ENCODE measurements at places on chromosomes 1 and 21.
A peak's percentile ranks its signal among the peaks of the same experiment; 100 is the strongest.

DNA sequence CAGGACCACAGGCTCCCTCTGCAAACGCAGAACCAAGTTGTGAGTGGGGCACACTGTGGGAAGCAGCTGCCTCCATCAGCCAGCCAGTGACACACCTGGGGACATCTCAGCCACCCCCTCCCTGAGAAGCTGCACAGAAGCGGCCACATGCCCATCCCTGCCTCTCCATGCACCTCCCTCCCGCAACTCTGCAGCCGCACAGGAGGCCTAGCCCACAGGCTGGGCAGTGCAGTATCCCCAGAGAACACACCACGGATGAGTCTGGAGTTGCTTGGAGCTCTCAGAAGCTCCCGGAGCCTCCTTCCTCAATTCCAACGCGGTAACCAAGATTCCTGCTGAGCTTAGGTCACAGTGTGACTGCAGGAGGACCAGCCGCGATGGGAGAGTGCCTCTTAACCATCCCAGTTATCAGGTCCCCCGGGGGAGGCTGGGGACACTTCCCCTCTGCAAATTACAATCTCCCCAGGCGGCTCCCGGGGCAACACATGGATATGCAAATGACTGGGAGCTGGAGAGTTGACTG lies 1.2 kb upstream of the WNT3A start:
- no peak for DNase-seq

GRCh38 chr1:920010-920409 lies 3.7 kb upstream of the SAMD11 start:
- DNase-seq, result no peak

DNA sequence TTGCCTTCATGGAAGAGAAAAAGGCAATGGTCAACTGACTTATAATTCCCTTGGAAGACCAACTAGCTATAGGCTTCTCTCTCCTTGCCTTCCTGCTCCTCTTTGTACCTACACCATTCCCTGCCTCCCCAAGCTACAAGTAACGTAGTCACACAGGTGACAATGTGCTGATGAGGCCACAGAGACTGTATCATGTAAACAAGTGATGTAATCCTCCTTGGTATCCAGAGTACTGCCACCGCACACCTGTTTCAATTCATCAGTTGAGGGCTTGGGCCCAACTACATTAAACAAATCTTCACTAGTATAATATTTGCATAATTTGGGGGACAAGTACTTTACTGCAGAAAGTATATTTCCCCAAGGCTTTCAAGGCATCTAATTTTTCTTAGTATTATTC lies 76.4 kb upstream of the SCYL3 start:
- DNase-seq, result no peak

GRCh38 chr1:41613689-41614574 lies 129.4 kb upstream of the EDN2 start:
- DNase-seq, result no peak

GRCh38 chr1:195197116-195197515 lies 1411.1 kb downstream of the KCNT2 start:
- no peak for DNase-seq

DNA sequence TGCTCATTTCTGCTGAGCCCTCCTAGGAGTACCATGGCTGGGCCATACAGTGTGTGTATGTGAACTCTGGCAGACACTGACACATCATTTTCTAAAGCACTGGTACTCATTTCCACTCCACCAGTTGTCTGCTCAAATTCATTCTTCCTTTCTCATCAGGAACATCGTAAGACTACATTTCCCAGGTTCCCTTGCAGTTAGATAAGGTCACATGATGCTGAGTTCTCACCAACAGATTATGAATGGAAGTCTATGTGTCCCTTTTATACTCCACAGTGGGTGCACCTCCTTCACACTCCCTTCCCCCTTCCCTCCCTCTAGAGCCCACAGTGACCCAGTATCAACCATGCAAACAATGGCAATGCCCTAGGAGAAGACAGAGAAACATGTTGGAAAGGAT lies 38.3 kb upstream of the PAX7 start:
- DNase-seq, result no peak

DNA sequence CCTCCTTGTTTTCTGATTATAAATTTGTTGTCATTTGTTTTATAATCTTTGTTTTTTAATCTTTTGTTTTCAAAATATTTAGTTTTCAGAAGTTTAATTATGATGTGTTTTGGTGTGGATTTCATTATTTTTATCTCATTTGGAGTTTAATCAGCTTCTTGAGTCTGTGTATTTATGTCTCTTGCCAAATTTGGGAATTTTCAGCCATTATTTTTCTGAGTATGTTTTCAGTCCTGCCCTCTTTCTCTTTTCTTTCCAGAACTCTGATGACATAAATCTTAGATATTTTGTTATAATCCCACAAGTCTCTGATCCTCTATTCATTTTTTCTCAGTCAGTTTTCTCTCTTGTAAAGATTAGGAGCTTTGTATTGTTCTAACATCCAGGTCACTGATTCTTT lies 89.8 kb downstream of the RHOU start:
- no peak for DNase-seq

DNA sequence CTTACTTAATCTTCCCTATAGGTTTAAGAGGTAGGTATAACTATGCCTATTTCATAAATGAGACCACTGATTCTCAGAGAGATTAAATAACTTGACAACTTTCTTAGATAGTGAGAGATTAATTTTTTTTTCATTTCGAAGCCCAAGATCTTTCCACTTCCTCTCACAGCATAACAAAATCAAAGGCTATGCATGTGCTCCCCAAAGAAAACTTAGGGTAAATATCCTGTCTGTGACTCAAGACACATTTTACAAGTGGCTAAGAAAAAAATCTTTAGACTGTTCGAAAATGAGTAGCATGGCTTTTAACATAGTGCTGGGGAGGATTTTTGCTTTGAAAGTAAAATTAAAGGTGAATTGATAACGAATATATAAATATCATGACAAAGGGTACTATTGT lies 8.2 kb upstream of the C1orf141 start:
- no peak for DNase-seq

- peak; percentile 61 for DNase-seq
Measured at GRCh38 chr1:165871311-165872067, 44.1 kb downstream of the UCK2 start.

DNA sequence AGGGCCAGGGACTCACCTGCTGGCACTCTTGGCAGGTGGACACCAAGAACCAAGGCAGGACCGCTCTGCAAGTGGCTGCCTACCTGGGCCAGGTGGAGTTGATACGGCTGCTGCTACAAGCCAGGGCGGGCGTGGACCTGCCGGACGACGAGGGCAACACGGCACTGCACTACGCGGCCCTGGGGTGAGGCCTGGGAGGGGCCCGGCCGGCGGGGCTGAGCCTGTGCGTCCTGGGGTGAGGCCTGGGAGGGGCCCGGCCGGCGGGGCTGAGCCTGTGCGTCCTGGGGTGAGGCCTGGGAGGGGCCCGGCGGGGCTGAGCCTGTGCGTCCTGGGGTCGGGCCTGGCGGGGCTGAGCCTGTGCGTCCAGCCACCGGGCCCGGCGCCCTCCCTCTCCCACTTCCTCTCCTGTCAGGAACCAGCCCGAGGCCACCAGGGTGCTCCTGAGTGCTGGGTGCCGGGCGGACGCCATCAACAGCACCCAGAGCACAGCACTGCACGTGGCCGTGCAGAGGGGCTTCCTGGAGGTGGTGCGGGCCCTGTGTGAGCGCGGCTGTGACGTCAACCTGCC lies 4.6 kb upstream of the MMP23B start:
- no peak for DNase-seq

- no peak for DNase-seq
Measured at GRCh38 chr1:85339656-85340399, 63.4 kb upstream of the BCL10 start.

DNA sequence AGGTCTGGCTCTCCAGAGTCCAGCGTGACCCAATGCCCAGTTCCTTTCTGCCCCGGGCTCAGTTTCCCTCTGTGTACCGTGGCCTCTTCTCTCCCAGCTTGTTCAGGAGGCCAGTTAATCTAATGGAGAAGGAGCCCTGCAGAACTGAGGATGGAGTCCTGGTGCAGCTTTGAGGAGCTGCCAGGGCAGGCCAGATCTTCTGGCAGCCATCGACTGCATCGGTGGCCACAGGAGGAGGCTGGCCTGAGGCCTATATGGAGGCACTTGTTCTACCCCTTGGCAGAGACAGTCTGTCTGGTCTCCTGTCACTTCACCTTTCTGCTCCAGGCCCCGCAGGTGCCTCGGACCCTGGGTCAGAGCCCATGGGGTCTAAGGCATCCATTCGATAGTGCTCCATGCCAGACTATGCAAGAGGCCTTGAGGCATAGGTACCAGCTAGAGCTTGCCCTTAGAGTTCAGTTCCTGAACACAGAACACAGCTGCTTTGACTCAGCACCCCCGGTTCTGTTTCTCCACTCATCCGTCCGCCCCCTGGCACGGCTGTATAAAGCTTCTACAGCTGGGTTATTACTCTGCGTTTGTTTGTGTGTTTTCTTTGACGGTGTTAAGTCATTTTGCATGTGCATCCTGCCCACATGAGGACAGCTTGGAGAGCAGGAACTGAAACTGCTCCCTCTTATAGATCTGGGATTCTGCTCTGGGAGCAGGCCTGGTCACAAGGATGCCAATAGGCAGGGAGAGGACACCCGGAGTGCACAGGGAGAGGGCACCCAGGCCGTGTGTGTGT lies 18.5 kb upstream of the LRRN2 start:
- no peak for DNase-seq

DNA sequence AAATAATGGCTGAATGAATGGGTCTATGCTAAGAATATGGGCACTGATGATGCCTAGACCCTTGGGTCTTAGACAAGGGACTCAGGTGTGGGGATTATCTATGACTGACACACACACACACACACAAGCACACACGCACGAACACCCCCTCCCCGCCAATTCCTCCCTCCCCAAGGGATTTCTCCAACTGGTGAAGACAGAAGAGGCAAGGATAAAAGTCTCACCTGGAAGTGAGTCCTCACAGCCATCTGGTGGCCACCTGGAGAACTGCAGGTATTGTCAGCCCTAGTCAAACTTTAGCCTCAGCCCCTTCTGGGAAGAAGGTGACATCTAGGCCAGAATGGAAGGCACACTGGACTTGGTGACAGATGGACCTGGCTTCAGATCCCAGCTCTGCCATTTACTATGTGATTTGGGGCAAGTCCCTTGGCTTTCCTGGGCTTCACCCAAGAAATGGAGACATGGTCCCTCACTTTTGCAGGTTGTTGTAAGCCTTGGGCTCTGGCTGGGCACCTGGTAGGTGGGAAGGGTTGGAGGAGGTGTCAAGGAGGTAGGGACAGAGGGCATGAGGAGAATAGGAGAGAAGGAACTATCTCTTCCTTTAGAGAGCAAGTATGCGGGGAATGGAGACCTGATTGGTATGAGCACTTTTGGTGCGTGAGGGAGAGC lies 4.0 kb upstream of the GPR3 start:
- no peak for DNase-seq

DNA sequence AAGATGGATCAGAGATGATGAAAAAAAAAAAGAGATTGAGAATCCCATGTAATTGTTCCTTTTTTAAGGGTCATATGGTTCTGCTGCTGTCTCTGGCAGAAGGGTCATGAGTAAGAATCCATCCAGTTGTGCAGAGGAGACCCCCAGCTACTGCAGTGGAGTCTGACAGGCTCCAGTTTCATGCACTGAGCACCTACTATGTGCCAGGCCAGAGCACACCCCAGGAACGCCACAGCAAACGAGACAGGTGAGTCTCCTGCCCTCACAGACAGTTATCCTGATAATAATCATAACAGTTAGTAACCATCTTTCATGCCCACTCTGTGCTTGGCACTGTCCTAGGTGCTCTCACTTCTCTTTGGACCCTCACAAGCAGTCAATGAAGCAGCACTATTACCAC lies 420.0 kb downstream of the MATN1 start:
- no peak for DNase-seq

DNA sequence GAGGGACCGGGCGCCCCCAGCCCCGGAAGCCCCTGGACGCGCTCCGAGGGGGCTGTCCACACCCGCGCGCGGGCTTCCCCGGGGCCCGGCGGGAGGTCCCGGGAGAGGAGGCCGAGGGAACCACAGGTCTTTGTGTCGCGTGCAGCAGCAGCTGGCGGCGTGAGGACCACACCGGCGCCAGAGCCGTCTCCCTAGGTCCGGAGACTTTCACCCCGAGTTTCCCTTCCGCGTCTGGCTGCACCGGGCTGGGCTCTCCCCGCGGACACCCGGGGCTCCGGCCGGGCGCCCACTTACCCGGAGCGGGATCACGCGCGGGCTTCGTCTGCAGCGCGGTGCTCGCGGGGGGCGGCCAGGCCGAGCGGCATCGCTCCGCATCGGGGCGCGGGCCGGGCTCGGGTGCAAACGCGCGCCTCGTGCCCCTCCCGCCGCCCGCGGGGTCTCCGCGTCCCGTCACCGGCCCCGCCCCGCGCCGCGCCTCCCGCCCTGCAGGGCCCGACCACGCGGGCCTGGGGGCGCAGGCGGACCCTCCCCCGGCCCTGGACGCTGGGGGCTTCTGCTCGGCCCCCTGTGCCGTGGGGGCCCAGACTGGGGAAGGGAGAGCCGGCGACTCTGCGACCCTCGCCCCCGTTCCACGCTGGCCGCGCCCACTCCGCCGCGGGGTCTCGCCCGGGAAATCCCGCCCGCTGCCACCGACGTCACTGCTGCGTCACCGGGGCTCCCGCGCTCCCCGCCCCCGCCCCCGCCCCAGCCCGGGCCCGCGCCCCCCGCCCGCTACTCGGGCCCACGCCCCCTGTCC lies at the start of gene GNG4:
Gene GNG4 (minus strand): TSS at position 417 of the 796 bp plus-strand sequence. CDS start 65,946 bp downstream, outside the sequence.
- DNase-seq, result peak; percentile 17

DNA sequence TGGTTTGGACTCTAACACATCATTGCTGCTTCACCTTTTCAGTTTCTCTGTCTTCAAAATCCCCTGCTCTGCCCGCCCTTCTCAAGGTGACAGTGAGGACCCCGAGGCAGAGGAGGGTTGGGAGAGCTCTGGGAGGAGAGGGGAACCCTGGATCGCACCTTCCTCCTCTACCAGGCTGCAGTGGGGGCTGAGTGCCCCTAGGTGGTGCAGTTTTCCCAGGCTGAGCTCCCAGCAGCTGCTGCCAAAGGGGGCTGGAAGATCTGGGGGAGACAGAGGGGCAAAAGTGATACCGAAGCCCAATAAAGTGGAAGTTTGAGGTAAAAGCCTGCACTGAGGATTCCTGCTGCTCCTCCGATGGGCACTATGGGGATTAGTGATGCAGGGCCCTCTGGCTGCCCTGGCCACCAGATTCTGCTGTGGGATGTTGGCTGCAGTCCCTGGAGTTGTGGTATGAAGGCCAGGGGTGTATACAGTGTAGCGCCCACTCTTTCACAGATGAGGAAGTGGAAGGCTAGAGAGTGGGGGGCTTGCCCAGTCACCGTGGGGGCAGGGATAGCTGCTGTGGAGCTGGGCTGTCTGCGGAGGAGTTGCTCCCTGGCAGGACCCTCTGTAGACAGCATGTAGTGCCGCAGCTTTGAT lies 40.7 kb upstream of the SCMH1 start:
- peak; percentile 43 for DNase-seq

- DNase-seq, result no peak
Measured at GRCh38 chr1:18712252-18712600, 81.6 kb downstream of the PAX7 start.

All from SJSA1 (cell line).